Regular cardiac myocyte (primary cell): ENCODE measurements at places on chromosomes 6 and 20. TPM values are rescaled to one million over a fixed set of nuclear protein-coding genes. Genes with fewer than 3 reads are reported as not detected.

The VGLL2 gene
- total RNA-seq = not detected in 2 replicates

The EXOC2 gene
- 36.8 and 36.9 TPM in 2 replicates for total RNA-seq

The C20orf144 gene
- 0.19 and 0.28 TPM in 2 replicates for total RNA-seq

The GABBR1 gene
- total RNA-seq = 8.2 and 16.3 TPM in 2 replicates

The MYLK2 gene
- under 0.01 and 0.19 TPM in 2 replicates for total RNA-seq

The LINC00237 gene
- total RNA-seq = not detected in 2 replicates
